ENCODE measurements at places on chromosomes 4 and X.

GRCh38 chrX:153455571-153455970 lies 9.7 kb upstream of the TREX2 start:
- no peak for DNase-seq

DNA sequence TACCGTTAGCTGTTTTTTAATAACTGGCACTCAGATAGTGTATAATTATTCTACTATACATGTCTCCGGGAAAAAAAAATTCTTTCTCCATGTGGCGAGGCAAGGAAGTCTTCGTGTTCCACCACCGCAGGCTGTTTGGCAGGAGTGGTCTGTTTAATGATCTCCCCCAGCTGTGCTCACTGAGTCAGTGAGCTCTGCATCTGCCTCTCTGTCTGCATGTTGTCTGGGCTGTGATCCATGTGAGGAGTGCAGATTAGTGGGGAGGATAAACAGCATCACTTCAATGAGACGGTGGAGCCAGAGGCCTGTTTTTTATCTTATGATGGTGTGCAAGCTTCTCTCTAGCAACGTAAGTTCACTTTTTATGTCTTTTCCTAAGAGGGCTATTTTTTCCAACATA lies 69.8 kb downstream of the RPS3A start:
- peak; percentile 98 for DNase-seq

GRCh38 chrX:69489625-69490024 lies 14.5 kb upstream of the NALF2 start:
- DNase-seq: no peak

- no peak for DNase-seq
These were observed 467.5 kb downstream of the PACRGL start for GRCh38 chr4:21167711-21168110.

DNA sequence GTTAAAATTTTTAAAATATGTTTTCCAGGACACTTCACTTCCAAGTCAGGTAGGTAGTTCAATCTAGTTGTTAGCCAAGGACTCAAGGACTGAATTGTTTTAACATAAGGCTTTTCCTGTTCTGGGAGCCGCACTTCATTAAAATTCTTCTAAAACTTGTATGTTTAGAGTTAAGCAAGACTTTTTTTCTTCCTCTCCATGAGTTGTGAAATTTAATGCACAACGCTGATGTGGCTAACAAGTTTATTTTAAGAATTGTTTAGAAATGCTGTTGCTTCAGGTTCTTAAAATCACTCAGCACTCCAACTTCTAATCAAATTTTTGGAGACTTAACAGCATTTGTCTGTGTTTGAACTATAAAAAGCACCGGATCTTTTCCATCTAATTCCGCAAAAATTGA lies 49.7 kb downstream of the XIAP start:
- no peak for DNase-seq

DNA sequence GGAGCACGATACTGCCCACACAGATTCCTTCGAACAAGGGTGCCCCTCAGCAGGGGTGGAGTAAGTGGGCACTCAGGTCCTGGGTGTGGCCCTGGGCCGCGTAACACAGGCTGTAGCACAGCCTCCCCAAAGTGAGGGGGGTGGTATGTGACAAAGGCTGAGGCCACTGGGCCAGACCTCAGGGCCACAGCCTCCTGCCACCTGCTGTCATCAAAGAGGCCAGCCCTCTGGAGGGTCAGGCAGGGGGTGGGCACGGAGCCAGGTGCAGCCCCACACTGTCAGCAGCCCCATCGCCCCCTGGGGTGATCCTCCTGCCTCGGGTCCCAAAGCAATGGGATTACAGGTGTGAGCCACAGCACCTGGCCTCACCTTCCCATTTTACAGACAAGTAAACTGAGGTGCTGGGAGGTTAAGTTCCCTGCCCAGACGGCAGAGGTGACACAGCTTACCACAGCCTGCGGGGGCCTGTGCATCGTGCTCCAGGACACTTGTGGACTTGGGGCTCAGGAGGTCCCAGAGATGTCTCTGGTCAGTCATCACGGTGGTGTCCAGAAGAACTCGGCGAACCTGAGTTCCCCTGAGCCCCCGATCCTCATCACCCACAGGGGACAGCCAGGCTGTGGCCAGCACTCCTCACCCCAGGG lies 27.5 kb upstream of the MXD4 start:
- DNase-seq: no peak

DNA sequence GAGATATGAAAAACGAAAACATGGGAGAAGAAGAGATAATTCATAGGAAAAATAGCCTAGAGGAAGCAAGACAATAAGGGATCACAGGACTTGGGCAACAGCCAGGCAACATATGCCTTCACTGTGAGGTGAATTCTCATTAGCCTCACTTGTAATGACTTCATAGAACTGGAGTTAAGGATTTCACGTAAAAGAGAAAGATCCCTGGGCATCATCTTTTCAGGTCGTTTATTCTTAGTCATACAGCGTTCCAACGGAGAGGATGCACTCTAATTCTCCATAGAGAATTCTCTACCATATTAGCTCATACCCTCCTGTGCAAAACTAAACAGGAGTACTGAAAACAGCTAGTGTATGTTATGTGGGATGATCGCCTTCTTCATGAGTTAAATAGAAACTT lies 1.4 kb downstream of the PRKG2 start:
- DNase-seq: peak; percentile 68

- DNase-seq: no peak
These were observed 7.6 kb downstream of the CPLX1 start for GRCh38 chr4:818106-818921.

DNA sequence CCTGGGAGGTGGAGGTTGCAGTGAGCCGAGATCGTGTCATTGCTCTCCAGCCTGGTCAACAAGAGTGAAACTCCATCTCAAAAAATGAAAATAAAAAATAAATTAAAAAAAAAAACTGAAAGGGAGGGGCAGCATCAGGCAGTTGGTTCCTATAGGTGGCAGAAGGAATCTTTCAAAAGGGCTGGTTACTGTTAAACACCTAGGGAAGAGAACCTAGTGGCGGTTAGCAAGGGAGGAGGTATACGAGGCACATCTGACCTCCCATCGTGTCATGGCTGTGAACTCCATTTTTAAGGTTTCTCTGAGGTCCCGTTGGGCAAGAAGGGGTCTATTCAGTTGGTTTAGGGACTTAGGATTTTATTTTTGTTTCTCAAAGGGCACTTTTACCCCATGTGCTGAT lies 150.1 kb downstream of the SLC7A11 start:
- DNase-seq: no peak

GRCh38 chrX:68844581-68844980 lies 15.8 kb downstream of the EFNB1 start:
- no peak for DNase-seq

GRCh38 chr4:116752027-116752426 lies 333.3 kb downstream of the TRAM1L1 start:
- DNase-seq: no peak

DNA sequence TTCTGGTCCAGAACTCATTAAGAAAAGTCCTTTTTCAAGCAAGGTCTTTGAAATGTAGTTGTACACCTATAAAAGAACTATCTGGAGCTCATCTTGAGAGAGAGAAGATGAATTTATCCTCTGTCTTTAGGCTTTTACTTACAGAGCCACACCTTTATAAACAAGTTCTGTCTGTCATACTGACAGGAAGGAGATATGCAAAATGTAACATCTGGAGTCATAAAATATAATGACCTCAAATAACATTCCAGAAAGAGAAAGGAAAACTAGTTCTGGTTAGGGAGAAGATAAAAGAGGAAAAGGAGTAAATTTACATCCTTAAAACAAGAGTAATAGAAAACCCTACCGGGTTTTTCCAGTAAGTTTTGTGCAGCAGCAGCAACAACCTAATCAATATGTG lies 1.3 kb downstream of the INPP4B start:
- peak; percentile 4 for DNase-seq

DNA sequence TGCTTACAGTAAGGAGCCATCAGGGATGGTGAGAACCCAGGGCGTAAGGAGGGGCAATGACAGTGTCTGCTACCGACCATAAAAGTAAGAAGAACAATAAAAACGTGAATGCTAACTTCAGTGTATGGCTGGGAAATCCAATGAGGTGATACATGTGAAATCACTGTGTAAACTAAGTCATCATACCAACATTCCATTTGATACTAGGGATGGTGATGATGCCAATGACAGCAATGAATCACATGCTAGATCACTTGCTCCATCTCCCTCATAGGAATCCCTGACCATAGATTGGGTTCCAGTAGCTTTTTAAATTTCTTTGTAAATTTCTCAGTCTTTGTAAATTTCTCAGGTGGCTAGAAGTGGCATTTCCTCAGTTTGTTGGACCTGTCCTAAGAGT lies 146.3 kb downstream of the SMIM20 start:
- peak; percentile 43 for DNase-seq

GRCh38 chr4:13399257-13399656 lies 84.9 kb downstream of the RAB28 start:
- DNase-seq: peak; percentile 47

DNA sequence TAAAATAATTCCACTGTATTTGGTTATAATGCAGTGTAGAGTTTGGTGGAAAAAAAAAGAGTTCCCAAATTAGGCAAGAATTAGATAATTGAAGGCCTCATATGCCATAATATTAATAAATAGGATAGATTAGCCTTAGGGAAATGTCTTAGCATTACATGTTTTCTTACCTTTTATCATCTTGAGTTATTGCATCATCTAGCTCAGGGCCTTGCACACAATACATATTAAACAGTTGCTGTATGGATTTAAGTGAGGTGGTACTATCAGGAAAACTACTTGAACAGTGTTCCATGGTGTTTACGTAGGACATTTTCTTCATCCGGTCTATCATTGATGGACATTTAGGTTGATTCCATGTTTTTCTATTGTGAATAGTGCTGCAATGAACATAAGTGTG lies 419.4 kb downstream of the EPHA5 start:
- DNase-seq: no peak

DNA sequence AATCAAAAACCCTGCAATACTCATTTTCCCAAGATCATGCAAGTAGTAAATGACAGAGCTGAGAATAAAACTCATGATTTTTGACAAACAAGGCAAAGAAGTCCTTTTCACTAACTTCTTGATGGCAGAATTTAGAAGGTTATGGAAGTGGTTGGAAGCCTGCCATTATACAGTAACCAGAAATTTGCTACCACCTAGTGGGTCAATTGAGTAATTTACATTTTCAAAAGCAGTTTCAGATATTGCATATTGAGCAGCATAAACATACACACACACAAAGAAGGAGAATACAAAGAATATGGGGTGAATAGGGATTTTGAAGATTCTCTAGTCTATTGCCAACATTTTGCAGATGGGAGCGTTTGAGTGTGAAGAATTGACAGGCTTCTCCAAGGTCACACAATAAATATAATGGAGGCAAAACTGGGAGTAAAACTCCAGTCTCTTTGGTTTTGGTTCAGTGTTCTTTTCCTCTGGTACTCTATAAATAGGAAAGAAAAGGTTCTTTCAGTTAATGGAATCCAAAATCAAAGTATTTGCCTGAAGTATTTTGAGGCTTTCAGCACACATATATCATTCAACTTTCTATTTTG lies 70.2 kb downstream of the GC start:
- DNase-seq: peak; percentile 84

- no peak for DNase-seq
These were observed 128.3 kb downstream of the UCHL1 start for GRCh38 chr4:41384992-41385391.

Data from GM23248 (cell line).